ENCODE measurements at places on chromosomes 4 and X.

GRCh38 chr4:1777822-1778641 lies 15.1 kb upstream of the FGFR3 start:
- DNase-seq, result no peak

DNA sequence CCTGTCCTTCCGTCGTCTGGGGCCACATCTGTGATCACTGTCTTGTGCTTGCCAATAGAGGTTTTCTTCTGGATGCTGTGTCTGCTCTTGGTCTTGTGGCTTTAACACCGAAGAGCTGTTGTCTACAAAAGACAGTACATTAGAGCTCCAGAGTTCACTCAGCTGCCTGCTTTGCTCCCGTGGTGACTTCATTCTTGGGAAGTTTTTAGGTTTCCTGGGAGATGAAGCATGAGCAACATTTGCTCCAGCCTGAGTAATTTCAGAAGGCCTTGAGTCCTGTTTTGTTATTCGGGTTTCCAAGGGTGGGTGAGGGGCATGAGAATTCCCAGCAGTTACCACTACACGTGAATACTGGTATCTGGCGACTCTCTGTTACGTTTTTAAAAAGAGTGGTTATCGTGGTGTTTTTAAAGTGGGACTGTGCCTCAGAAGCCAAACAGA lies 189.2 kb downstream of the SHROOM3 start:
- no peak for DNase-seq

GRCh38 chr4:82398263-82398662 lies 24.5 kb upstream of the HNRNPD start:
- no peak for DNase-seq

- DNase-seq, result no peak
These were observed 31.1 kb upstream of the PDLIM3 start for GRCh38 chr4:185566425-185566824.

GRCh38 chr4:39062770-39063097 lies 702 bp downstream of the KLHL5 start:
- DNase-seq, result no peak

GRCh38 chrX:12206413-12206812 lies 68.1 kb downstream of the FRMPD4 start:
- no peak for DNase-seq

DNA sequence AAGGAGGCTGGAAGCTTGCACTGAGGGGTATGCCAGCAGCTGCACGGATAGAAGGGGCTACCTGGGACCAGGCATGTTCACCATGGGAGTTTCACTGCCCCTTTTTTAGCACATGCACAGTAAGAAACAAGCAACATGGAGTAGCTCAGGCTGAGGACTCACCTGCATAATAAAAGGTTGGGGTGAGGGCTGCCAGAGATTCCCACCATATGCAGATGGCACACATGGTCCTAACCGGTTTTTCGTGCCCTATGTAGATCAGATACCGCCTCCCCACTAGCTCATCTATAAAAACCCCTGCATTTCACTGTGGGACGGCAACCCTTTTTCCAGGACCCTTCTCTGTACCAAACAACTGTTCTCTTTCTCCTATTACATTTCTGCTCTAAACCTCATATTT lies 97.0 kb upstream of the LANCL3 start:
- DNase-seq, result no peak

DNA sequence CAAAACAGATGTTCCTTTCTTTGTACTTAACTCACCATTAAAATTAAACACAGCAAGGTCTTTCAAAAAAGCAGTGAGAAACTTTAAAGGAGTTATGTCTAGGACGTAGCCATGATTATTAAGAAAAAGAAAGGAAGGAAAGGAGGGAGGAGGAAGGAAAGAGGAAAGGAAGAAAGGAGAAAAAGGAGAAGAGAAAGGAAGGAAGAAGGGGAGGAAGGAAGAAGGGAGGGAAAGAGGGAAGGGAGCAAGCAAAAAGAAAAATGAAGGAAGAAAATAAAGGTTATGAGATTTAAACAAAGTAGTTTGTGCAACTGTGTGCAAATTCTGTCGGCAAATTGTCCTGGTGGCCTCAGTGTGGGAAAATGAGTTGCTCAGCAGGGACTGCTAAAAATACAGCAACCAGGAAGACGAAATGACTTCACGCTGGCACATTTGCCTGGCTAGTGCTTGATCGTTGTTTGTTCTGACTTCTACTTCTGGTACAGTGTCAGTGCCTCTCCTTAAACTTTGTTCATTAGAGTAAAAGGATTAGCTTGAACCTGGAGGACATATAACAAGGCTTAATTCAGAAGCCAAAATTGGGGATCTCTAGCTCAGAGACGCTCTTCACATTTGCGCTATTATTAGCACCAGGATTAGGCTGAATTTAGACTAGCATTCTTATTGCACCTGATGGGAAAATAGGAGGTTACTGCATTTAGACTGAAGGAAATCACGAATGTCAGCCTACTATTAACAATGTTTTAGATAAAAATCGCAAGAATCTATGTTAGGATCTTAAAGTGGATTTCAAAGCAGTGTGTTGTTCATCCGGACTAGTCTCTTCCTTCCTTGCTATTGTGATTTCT lies 81.2 kb downstream of the DCK start:
- DNase-seq, result no peak

DNA sequence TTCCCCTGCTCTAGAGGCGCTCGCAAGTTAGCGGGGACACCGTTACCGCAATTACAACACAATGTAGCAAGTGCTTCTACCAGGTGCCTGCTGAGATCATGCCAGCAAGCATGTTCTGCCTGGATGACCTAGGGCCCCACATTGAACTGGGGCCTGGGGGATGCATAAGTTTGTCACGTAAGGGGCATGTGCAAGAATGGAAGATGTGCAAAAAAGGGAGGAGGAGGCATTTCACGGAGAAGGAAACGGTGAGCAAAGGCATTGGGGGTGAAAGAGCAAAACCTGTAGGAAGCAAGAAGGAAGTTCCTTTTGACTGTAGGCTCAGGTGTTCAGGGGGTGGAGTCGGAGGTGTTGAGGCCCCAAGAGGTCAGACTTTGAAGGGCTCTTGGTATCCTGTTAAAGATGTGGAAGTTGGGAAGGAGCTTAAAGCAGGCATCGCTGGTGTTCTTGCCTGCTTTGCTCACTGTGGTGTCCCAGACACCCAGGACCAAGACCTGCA lies 602 bp upstream of the SCARB2 start:
- DNase-seq, result no peak

DNA sequence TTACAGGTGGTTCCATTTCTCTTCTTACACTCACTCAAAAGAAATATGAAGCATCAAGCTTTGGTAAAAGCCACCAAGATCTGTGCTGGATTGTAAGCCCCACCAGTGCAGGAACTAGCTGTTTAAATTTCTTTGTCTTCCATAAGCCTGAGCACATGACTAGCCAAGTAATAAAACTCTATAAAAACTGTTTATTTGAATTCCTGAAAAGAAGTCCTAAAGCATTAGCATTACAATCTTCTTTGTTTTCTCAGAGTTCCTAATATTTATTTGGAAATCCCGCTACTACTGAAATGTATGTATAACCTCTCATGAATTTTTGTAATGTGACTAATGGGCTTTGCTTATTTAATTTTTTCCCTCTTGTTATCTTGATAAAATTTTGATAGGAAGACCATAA lies 65.9 kb downstream of the IQCM start:
- no peak for DNase-seq

- DNase-seq, result peak; percentile 95
These were observed 344.3 kb upstream of the KLF3 start for GRCh38 chr4:38319456-38320342.

DNA sequence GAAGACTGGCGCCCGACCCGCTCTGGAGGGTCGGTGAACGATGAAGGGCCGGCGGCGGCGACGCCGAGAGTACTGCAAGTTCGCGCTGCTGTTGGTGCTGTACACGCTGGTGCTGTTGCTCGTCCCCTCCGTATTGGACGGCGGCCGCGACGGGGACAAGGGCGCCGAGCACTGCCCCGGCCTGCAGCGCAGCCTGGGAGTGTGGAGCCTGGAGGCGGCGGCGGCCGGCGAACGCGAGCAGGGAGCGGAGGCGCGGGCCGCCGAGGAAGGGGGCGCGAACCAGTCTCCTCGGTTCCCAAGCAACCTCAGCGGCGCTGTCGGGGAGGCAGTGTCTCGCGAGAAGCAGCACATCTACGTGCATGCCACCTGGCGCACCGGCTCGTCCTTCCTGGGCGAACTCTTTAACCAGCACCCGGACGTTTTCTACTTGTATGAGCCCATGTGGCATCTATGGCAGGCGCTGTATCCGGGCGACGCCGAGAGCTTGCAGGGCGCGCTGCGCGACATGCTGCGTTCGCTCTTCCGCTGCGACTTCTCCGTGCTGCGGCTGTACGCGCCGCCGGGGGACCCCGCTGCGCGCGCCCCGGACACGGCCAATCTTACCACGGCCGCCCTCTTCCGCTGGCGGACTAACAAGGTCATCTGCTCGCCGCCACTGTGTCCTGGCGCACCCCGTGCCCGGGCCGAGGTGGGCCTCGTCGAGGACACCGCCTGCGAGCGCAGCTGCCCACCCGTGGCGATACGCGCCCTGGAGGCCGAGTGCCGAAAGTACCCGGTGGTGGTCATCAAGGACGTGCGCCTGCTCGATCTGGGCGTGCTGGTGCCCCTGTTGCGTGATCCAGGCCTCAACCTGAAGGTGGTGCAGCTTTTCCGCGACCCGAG lies 568 bp downstream of the CHST7 start:
- peak; percentile 67 for DNase-seq

DNA sequence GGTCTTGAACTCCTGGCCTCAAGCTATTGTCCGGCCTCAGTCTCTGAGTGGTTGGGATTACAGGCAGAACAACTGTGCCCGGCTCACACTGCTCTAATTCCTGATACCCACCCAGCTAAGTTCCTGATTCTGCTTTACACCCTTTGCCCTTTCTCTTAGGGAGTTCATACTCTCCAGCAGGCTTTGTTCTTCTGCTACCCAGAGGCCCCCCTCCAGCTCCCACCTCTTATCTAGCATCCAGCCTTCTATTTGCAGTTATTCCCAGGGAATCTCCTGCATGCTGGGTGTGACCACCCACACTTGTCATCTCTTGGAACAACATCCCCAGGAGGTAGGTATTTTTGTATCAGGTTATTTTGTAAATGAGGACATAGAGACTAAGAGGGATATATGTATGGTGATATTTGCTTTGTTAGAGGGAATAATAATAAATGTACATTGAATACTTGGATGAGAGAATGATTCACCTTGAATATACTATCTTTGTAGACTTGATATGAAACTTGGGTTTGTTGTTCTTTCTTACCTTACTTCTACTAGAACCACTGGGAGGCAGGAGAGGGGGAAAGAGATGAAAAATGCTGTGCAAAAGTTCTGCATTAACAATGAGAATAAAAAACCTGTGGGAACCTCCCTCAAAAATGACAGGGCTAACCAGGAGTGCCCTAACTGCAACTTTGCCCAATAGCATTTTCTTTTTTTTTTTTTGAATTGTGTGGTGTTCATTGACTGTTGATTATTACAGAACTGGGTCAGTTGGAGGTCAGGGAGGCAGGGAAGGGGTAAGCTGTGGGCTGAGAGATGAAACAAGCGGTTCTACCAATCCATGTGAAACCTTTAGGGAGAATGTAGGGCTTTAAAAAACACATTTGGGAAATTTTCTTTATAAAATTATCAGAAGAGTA lies 157.4 kb downstream of the SPRY1 start:
- no peak for DNase-seq
